ENCODE measurements at places on chromosomes 16 and 17. TPM values are rescaled to one million over a fixed set of nuclear protein-coding genes. Genes with fewer than 3 reads are reported as not detected.

GRCh38 chr17:61735807-61736206, 127.5 kb downstream of the BRIP1 start:
- DNase-seq: no peak

The ATXN7L3 gene
- total RNA-seq: 26.2 TPM

- DNase-seq: peak; percentile 71
These were observed 32.7 kb downstream of the CDK5R1 start for GRCh38 chr17:32519228-32520103.

The KRTAP2-2 gene
- total RNA-seq: 6.5 TPM

The MT1M gene
- total RNA-seq: 1.5 TPM

The KRTAP9-4 gene
- 6.5 TPM for total RNA-seq

GRCh38 chr16:58126451-58126961, 2.7 kb downstream of the CFAP20 start:
- DNase-seq: no peak

The UBE2I gene
- 44.5 TPM for total RNA-seq

The CDIP1 gene
- 6.6 TPM for total RNA-seq

DNA sequence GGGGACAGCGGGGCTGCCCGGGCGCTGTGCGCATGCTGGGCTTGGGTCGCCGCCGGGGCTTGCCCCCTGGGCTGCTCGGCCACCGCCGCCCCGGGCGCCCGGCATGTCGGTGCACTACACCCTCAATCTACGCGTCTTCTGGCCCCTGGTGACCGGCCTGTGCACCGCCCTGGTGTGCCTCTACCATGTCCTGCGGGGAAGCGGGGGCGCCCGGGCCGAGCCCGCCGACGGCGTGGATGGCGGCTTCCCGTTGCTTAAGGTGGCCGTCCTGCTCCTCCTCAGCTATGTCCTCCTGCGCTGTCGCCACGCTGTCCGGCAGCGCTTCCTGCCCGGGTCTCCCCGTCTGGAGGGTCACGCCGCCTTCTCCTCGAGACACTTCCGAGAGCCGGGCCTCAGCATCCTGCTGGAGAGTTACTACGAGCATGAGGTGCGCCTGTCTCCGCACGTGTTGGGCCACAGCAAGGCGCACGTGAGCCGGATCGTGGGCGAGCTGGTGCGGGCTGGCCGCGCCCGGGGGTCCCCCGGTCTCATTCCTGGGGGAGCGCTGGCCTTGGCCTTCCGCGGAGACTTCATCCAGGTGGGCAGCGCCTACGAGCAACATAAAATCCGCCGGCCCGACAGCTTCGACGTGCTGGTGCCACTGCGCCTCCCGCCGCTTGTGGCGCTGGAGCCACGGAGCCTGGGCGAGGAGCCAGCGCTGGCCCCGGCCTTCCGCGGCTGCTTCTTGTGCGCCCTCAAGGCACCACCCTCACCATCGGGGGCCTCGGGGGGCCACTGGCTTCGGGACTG, 789 bp downstream of the ITPRIPL2 start:
- DNase-seq: no peak

- no peak for DNase-seq
These were observed 194.5 kb upstream of the CDH13 start for GRCh38 chr16:82432261-82432660.

The SCARF1 gene
- total RNA-seq: 6.7 TPM

The SMTNL2 gene
- 14.9 TPM for total RNA-seq

The FAM20A gene
- total RNA-seq: 4.7 TPM

GRCh38 chr16:53501216-53501859, 1.7 kb downstream of the AKTIP start:
- DNase-seq: no peak

The TEX19 gene
- total RNA-seq: not detected

DNA sequence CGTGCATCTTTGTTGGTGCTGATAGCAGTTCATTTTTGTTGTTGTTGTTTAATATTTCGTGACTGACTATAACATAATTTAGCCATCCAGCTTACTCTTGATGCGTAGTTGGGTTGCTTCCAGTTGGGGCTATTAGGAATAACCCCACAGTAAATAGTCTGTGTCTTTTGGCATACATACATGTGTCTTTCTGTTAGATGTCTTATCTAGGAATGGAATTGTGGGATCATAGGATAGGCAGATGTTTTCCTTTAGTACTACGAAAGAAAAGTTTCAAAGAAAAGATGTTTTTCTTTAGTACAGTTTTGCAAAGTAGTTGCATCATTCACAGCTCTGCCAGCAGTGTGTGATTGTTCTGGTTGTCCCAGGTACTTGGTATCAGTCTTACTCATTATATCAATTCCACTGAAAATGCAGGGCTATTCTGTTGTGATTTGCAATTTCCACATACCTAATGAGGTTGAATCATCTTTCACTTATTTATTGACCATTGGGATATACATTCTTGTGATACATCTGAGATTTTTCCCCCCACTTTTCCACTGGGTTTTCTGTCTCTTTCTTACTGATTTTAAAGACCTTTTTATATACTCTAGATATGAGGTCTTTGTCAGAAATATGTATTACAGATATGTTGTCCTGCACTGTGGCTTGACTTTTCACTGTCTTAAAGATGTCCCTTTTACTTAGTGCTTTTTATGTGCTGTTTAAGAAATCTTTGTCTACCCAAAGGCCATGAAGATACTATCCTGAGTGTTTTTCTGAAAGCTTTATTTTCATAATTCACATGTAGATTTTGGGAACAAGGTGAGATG, 173.3 kb downstream of the MRTFB start:
- no peak for DNase-seq

The RPRML gene
- not detected for total RNA-seq

The SPOP gene
- 77.3 TPM for total RNA-seq

- DNase-seq: no peak
These were observed 36.0 kb downstream of the SOCS3 start for GRCh38 chr17:78323826-78324390.

DNA sequence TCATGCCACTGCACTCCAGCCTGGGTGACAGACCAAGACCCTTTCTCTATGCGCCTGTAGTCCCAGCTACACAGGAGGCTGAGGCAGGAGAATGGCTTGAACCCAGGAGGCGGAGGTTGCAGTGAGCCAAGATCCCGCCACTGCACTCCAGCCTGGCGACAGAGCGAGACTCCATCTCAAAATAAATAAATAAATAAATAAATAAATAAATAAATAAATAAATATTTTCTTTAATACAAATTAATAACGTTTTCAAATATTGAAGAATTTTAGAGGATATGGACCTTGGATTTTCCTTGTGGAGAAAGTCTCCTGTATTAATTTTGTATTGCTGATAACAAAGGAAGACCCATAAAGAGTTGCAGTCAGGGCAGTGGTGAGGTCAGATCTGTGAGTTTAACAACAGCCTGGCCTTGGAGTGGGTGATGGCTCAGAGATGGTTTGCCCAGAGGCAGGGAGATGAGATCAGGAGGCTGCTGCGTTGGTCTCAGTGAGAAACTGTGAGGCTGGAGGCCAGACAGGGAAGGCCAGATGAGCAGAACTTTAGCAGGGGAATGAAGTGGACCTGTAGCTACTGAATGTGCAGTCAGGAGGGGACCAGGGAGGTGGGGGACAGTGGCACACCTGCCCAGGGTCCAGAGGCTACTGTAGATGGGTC, 4.4 kb upstream of the ASGR1 start:
- DNase-seq: no peak

DNA sequence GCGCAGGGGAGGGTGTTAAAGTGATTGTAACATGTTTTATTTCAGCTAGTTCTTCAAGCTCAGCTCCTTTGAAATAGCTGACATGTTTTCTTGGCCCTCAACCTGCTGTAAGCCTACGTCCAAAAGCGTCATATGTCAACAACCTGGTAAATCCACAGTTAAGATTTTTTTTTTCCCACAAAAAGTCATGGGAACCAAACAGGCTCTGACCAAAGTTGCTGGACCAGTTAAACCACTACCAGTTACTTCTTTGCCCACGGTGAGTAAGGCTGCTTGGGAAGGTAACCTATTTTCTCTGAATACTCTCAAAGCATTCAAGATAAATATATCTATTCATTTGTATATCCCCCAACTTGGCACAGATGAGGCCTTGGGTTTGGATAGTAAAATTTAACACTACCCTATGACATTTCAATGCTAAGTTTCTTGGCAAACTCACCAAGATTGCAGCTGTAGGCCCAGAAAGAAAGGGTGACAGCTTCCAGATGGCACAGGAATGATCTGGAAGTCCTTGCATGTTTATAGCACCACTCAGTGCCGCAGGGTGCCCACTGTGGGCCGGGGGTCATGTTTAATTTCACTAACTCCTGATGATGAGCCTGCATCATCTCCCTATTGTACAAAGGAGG, 166.2 kb downstream of the XYLT1 start:
- peak; percentile 46 for DNase-seq

- no peak for DNase-seq
These were observed 830 bp downstream of the SPHK1 start for GRCh38 chr17:76384987-76385891.

The GNGT2 gene
- not detected for total RNA-seq

The CORO6 gene
- 5.7 TPM for total RNA-seq

- DNase-seq: no peak
These were observed 987 bp upstream of the HASPIN start for GRCh38 chr17:3722716-3723115.

The ZG16B gene
- total RNA-seq: 2.6 TPM

DNA sequence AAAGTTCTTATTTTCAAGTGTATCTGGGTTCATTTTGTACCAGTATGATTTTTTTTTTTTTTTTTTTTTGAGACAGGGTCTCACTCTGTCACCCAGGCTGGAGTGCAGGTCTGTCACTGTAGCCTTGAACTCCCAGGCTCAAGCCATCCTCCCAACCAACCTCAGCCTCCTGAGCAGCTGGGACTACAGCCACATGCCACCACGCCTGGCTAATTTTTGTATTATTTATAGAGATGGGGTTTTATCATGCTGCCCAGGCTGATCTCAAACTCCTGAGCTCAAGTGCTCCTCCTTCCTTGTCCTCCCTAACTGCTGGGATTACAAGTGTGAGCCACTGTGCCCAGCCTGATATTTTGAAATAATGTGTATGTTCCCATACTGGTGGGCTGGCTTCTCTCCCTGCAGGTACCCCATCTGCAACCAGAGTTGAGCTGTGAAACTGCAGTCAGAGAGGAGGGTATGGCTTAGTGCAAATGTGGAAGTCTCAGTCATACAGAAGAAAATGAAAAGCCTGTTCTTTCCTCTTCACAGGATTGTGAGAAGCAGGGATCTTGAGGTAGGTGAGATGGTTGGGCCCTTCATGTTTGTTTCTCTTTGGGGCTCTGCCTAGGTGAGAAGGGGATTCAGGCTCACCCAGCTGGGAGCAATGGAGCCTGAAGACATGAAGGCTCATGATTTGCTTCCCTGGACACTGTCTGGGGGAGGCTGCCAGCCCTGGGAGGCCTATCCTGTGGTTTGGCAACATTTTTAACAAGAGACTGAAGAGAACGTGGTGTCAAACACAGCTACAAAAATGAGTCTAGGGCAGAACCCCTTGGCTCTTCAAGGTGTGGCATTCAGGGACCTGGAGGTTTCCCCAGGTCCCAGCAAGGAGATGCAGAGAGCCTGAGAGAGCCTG, 41.3 kb upstream of the SIAH1 start:
- DNase-seq: no peak

- DNase-seq: no peak
These were observed 6.2 kb upstream of the NOTUM start for GRCh38 chr17:81967244-81967532.

- no peak for DNase-seq
These were observed 7.2 kb upstream of the CACNG4 start for GRCh38 chr17:66957343-66957742.

DNA sequence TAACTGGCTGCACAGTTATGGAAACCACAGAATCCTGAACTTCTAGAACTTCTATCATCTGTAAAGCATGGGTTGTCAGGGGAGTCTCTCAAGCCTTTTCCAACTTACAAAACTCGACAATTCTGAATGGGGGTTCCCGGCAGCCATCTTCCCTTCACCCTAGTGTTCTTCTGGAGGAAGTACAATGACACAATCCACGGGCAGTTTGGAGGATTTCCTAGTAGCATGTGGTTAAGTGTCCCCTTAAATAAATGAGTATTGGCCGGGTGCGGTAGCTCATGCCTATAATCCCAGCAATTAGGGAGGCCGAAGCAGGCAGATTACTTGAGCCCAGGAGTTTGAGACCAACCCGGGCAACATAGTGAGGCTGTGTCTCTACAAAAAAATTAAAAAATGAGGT, 2.1 kb downstream of the SLC16A6 start:
- DNase-seq: no peak

GRCh38 chr16:84239141-84239769, 557 bp downstream of the KCNG4 start:
- DNase-seq: no peak

Measured in skin of body (tissue), 3 donors.